Central memory CD8-positive, alpha-beta T cell (primary cell): ENCODE measurements at places on chromosomes 7 and 10.

- DNase-seq = no peak
Measured at GRCh38 chr7:50725774-50726173, 56.9 kb downstream of the GRB10 start.

DNA sequence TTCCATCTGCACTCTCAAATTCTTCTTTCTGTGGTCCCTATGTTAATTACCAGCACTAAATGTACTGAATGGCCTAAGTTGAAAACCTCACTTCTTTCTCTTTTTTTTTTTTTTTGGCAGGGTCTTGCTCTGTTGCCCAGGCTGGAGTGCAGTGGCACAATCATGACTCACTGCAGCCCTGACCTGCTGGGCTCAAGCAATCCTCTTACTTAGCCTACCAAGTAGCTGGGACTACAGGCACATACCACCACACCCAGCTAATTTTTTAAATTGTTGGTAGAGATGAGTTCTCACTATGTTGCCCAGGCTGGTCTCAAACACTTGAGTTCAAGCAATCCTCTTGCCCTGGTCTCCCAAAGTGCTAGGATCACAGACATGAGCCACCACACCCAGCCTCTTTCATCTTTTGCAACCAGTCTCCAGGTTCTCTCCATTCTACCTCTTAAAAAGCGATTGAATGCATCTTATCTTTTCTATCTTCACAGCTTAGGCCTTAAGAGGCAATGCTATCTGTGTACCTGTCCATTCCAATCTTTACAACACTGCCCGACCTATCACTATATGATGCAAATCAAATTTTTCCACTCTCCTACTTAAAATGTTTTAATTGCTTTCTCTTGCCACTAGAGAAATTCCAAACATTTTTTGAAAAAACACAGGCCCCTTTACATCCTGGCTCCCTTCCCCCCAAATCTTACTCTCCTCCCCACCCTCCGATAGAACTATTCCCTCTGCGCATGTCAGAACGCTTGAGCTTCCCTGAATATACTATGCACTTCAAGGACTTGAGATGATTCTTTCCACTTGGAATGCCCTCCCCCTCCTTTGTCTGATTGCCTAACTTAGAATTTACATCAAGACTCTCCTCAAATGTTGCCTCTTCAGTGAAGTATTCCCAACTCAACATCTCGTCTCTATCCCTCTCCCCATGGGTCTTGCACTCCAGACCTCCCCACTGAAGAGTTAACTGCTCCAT lies 6.0 kb downstream of the ICA1 start:
- no peak for DNase-seq

DNA sequence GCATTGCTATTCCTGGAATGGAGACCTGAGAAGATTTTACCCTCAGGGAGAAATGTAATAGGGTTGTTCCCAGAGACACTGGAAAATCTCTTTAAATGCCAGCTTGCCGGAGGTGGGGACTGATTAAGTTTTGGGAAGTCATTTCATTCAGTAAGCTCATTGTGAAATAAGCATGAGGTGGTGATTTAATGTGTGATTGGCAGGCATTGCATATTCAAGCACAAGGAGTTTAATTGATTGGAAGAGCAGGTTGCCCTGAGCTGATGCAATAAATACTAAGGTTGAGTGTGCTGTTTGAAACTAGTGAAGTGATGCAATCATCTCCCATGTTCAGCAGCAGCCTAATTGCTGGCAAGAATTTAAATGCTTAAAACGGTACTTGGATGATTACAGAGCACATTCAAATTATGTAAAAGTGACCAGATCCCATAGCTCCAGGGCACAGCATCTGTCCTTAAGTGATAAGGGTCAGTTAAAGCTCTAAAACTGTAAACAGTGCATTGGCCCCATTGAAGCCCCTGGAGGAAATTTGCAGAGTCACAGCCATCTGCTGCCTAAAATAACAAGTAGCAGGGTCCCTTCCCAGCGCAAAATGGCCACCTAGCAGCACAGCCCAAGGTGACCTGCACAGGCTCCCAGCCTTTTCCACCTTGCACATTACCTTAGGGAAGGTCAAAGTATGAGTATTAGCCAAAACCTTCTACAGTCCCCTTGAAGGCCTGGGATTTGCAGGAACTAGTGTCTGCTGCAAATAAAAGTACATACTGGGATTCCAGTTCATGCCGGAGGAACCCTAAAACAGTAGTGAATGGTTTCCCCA lies 92.1 kb downstream of the CCDC71L start:
- no peak for DNase-seq

GRCh38 chr10:88241501-88241900 lies 341.6 kb downstream of the RNLS start:
- DNase-seq = no peak

- DNase-seq = no peak
Measured at GRCh38 chr7:151271699-151272355, 23.3 kb upstream of the SMARCD3 start.

DNA sequence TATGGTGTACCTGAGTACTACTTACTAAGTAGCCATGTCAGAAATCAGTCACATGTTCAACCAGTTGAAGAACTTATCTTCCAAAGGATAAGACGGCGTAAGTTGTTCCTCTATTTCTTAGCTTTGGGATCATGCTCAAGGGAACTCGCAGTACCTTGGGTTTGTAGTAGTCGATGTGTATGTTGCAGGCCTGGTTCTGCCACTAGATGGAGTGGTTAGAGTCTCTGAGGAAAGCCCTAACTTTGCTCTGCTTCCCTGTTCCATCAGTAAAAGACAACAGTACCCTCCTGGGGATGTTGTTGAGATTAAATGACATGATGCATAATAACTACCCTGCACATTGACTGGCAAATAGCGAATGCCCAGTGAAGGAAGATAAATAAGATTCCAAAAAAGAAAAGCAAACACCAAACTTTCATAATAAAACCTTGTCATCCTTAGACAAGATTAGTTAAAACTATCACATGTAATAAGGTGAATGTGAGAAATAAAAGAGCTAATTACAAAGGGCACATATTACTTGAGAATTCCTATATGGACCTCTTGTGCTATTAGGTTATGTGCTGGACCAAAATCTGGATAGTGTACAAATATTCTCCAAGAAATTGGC lies 165.9 kb downstream of the ABCA13 start:
- DNase-seq = no peak

DNA sequence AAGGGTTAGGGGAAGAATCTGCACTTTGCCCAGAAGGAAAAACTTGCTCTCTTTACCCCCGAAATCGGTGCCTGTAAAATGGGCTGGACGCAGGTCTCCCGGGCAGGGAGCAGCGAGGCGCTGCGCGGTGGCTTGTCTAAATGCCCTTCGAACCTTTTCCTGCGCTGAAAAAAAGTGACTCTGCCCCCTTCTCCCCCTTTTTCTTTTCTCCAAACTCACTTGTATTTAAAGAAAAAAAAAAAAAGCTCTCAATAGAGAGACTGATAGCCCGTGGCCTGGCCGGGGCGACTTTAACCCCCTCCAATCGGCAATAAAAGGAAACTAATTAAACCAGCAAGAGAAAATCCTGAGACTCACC lies 286 bp downstream of the SP8 start:
- DNase-seq = no peak

- no peak for DNase-seq
Measured at GRCh38 chr10:60299961-60300883, 89.5 kb downstream of the ANK3 start.

DNA sequence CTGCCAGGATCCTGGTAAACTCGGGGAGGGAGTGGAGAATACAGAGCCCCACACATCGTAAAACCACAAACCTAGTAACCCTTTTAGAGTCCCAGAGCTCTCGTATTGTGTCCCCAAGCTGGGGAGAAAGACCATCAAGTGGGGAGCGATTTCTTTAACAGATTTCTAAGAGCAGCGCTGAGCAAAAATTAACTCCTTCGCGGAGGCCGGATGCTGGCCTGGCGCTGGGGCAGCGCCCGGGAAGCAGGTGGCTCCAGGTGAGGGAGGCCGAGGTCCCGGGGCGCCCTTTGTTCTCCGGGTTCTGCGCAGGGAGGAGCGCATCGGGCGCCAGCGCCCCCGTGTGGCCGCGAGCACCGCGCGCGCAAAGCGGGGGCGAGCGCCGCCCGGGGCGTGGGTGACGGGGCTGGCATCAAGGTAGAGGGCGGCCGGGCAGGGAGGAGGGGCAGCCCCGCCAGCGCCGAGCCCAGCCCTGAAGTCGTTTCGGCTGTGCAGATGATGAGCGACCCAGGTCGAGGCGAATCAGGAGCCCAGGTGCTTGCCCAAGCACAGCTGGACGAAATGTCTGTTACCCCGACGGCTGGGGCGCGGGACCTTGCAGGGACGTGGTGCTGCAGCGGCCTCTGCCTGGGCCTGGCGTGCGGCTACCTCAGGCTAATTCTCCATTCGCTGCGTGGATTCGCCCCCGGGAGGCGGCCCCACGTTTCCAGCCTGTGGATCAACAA lies 10.4 kb upstream of the FGFR2 start:
- no peak for DNase-seq

DNA sequence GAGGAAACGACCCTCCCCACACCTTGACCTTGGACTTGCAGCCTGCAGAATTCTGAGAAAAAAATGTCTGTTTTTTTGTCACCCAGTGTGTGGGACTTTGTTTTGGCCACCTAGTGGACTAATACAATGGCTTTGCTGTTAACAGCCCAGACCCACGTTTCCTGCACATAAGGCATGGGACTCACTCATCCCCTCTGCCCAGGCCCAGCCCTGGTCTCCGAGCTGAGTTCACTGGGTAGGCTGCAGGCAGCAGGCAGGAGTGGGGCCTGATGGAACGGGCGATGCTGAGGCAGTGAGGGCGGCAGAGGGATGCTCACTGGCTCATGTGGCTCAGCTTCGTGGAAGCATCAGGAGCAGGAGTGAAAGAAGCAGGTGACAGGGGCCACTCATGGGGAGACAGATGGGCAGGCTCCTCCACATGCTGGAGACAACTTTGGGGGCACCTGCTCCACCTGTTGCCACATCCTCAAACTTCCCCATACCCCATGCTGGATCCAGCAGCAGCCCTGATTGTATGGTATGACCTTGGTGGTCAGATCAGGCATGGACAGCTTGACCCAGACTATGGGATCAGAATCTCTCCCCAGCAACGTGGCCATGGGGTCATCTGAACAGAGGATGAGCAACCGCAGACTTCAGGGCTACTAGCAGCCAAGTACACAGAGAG lies 65.8 kb upstream of the ANTXRL start:
- DNase-seq = no peak
